Anterior cingulate cortex (tissue), 58 donors: ENCODE measurements at places on chromosomes 3 and 15.
A peak's percentile ranks its signal among the peaks of the same experiment; 100 is the strongest.

DNA sequence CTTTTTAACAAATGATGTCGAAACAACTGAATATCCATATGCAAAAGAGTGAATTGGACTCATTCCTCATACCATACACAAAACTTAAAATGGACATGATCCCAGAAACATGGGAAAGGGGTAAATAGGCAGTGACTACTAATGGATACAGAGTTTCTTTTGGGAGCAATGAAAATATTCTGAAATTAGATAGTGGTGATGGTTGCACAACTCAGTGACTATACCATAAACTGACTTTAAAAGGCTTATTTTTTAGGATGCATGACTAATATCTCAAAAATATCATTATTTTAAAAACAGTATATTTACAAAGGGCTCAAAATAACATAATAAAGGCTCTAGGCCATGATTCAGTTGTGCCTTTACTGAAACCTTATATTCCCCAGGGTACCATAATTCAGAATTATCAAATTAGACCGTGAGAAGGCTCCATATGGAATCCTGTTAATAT lies 16.3 kb upstream of the ATP13A3 start:
- DNase-seq: no peak

- no peak for DNase-seq
These were observed 81.3 kb downstream of the MINAR1 start for GRCh38 chr15:79513417-79513816.

DNA sequence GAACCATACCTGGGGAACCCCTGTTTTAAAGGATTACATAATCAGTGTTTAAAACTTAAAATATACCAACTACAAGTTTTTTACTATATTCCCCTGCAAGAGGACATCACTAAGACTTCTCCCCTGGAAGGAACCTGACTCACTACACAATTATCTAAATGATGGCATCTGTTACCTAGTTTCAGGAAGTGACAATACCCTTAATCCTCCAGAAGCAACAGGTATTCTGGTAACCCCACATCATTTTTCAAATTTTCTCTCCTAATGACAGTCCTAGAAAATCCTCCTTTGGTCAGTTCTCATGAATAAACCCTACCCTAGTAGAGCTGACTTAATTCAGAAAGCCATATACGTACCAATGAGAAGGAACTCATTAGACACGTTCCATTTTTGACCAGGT lies 78.4 kb downstream of the RFX7 start:
- DNase-seq: no peak

GRCh38 chr3:74532446-74532845 lies 82.0 kb downstream of the CNTN3 start:
- no peak for DNase-seq

GRCh38 chr3:190003068-190003467 lies 117.6 kb downstream of the P3H2 start:
- DNase-seq: no peak

DNA sequence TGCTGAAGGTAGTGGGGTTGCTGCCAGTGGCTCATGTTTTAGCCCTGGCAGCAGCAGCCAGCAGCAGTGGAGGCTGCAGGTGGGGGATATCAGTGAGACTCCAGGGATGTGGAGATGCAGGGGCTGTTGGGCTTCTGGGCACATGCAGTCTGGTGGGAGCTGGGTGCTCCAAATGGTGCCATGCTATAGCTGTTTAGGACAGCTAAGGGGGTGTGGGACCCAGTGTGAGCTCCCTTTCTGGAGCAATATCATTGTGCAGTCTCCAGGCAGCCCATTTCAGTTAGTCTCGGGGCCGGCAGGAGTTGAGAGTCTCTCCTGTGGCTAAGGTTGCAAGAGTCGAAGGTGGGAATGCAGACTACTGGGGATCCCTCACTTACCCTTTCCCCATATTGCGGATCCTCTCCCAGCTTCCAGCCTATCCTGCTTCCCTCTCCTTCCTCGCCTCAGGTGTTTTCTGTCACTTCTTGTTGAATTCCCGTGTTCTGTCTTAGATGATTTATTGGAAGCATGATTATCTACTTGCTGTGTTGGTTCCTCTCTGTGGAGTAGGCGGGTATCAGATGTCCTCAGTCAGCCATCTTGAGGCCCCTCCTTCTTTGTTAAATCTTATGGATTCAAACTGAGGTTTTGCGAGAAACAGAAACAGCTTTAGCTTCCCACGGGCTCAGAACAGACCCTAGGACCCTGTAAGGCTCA lies 112.0 kb downstream of the FAM43A start:
- no peak for DNase-seq

DNA sequence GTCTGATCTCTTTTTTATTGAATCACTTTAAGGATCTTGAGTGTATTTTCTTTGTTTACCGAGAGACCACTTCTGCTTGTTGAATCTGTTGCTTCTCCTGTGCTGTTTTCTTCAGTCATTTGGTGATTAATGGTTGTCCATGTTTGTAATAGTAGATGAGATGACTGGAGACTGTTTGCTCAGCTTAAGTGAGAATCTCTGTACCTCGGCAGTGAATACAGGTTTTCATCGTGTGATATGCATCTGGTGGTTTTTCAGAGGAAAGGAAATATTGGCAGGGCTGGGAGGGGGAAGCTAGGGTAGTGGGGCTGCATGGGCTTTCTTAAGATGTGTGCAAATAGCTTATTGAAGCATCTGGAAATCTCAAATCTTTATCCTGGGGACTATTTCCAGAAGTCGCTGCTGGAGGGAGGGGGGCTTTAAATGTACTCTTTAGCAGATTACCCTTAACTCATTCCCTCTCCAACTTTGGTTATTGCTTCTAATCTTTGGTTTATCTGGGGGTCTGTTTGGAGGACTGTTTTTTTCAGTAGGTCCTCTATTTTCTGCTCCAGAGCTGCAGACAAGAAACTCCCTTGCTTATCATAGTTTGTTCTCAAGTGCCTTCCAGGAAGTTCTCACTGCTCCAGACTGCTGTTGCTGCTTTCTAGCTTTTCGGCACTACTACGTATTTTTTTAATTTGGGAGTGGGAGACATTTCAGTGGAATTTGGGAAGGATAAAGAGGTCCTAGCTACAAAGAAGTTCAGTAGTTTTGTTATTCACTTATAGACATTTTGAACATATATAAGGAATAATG lies 19.4 kb downstream of the CMTM8 start:
- no peak for DNase-seq

- peak; percentile 15 for DNase-seq
These were observed 4.1 kb downstream of the FBN1 start for GRCh38 chr15:48641416-48641815.

DNA sequence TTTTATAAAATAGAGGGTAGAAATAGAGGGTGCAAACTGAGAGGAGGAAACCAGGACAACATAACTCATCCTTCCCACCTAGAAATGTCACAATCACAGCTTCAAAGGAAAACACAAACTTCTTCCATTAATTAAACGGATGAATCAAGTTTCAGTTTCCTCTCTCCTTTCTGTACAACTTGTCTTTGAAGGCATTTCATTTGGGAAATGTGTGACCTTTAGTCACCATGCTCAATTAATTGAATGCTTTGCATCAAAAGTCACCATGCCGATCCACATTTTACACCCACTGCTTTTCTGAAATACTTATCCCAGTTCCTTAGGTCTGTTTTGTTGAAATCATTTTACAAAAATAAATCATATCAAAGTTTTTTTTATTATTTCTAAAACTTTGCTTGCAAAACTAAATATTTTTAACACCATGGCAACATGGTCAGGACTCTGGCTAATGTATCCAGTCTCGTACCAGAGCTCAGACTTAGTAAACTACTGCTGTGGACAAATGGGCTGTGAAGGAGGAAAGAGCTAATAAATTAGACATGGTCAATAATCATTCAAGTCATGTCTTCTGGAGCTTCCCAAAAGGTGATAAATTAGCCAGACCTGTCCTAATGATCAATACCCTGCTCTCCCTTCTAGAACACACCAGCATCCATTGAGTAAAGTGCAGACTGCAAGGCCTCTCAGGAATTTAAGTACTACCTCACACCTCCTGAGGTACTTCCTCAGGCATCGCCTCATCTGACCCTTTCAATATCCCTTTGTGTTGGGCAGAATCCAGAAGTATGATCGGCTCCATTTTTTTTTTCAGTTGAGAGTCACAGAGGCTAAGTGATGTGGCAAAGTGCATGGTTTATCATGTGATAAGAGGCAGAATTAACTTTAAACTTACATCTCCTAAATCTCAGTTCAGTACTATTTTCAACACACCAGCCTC lies 161.3 kb downstream of the GREM1 start:
- DNase-seq: no peak

- DNase-seq: no peak
These were observed 30.7 kb upstream of the USP3 start for GRCh38 chr15:63473749-63473998.

- DNase-seq: no peak
These were observed 396.9 kb upstream of the CBLB start for GRCh38 chr3:106265704-106266103.

- no peak for DNase-seq
These were observed 10.6 kb downstream of the ATP8B4 start for GRCh38 chr15:50108461-50108860.

- DNase-seq: no peak
These were observed 50.8 kb downstream of the RFTN1 start for GRCh38 chr3:16462679-16463078.

- DNase-seq: no peak
These were observed 38.5 kb downstream of the ZBTB20 start for GRCh38 chr3:115108614-115109013.

- no peak for DNase-seq
These were observed 448.1 kb upstream of the WNT5A start for GRCh38 chr3:55935241-55935640.

DNA sequence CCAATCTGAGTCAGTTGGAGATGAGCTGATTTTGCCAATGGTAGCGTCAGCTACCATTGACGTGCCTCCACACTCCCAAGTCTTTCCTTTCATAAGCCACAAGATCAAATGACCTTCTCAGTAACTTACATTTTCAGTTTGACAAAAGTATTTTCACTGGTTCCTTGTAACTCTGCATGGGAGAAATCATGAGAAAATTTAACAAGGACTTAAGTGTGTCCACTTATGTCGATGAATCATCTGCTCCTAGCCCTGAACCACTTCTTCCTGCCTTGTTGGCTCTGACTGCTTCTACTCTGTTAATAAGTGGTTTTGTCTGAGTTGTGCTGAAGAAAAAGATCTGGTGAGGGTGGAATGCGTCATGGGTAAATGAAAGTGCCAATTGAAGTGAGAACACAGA lies 101.2 kb downstream of the NFKBIZ start:
- DNase-seq: no peak

DNA sequence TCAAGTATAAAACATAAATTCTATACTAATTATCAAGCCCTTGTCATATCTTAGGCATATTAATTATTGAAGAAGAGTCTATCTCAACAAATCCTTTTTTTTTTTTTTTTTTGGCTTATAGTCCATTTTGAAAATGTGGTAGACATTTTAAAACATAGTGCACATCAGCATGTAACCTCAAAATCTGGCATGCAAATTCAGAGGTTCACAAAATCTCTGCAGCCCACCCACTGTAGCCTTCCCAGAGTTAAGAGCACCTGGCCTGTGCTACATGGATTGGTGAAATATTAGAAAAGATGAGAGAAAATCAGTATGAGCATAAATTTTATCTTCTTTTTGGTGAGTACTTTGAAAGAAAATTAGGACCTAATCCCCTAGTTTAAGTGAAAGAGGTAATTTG lies 84.8 kb downstream of the MBNL1 start:
- no peak for DNase-seq

DNA sequence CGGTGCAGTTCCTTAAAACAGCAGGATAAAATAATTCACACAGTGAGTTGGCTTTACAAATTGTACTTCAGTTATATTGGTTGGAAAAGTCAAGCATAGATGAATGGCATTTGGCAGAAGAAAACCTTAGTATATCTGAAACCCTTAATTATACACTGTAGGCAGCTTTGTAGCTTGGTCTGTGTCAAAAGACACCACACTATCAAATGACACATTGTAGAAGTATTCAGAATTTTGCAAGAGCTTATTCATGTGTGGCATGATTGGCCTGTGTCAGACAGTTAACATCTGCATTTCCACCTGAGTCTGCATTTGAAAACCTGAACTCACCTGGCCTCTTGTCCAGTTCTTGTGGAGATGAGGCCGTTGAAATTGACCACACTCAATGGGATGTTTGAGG lies 13.8 kb downstream of the TMEM266 start:
- no peak for DNase-seq

- no peak for DNase-seq
These were observed 52.3 kb downstream of the PTPRG start for GRCh38 chr3:61613666-61614065.

GRCh38 chr3:127911421-127911931 lies 3.6 kb upstream of the KBTBD12 start:
- DNase-seq: peak; percentile 21

GRCh38 chr15:71003319-71003718 lies 110.7 kb downstream of the LRRC49 start:
- no peak for DNase-seq

GRCh38 chr3:197216914-197217313 lies 81.5 kb downstream of the DLG1 start:
- no peak for DNase-seq

GRCh38 chr3:116179091-116179490 lies 266.2 kb downstream of the LSAMP start:
- DNase-seq: no peak
